Stimulated activated CD4-positive, alpha-beta T cell treated with anti-CD3 and anti-CD28 coated beads, TNF-alpha, amount 100 ng/mL, for 24 hours (primary cell): ENCODE measurements at places on chromosomes 11 and 22.

DNA sequence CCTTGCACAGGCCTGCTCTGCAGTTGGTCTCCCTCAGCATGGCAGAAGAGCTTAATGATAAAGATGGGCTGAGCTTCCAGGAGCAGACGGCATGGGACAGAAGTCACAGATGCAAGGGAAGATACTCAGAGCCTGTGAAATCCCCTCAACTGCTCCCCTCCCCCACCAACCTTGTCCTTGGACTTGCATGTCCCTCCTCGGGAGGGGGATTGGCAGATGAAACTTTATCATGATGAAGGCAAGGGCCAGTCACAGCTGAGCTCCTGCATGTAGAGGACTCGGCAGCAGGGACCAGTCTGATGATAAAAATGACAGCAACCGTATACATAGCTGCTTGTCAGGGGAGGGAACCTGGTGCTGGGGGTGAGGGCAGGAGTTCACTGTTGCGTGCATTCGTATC is 6.8 kb upstream of the SLC22A8 start:
- no peak for DNase-seq

DNA sequence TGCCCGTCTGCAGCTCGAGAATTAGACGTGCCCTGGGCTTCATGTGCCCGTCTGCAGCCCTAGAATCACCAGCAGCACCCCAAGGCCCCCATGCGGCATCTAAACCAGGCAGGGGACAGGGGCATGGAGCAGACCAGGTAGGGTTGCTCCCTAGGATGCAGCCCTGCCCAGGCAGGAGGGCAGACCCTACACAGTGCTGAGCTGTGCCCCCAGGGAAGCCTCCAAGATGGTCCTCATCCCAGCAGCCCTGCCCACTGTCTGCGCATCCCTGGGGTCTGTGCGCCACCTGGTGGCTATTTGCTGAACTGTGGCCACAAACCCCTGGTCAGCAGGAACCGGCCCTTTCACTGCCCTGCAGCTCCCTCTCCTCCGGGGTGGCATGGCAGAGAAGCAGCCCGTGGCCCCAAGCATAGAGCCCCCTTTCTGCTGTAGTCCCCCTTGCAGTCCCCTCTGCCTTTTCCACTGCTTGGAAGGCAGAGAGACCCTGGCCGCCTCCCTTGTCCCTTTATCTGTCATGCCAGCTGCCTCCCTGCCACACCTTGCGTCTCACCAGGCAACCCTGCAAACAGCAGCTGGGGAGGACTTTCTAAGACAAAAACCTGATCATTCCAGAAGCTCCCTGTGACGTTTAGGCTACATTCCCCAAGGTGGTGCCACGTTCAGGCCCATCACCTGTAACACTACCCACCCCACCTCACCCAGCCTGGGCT is 86.6 kb downstream of the KCNQ1 start:
- DNase-seq = peak; percentile 52

GRCh38 chr22:17412232-17412631 is 43.0 kb downstream of the CECR2 start:
- no peak for DNase-seq

DNA sequence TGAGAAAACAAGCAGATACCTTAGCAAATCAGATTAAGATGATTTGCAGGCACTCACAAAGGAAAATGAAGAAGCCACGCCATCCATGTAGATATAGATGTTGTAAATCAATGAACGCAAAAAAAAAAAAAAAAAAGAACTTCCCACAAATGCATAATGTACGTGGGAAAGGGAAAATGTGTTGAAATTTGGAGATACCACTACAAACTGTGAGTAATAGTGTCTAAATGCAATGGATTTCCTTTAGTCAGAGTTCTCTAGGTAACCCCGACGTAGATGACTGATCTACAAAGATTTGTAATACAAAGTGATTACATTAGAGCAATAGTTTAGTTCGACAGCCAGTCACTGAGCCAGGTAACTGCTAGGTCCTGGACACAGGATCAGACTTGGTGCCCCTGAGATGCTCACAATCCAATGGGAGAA is 783 bp upstream of the ANKRD54 start:
- DNase-seq = no peak

- no peak for DNase-seq
Measured at GRCh38 chr22:24865508-24865907, 59.5 kb downstream of the SGSM1 start.

GRCh38 chr22:29000641-29001040 is 61.0 kb downstream of the C22orf31 start:
- no peak for DNase-seq

- no peak for DNase-seq
Measured at GRCh38 chr11:6455070-6455469, 14.3 kb upstream of the HPX start.

DNA sequence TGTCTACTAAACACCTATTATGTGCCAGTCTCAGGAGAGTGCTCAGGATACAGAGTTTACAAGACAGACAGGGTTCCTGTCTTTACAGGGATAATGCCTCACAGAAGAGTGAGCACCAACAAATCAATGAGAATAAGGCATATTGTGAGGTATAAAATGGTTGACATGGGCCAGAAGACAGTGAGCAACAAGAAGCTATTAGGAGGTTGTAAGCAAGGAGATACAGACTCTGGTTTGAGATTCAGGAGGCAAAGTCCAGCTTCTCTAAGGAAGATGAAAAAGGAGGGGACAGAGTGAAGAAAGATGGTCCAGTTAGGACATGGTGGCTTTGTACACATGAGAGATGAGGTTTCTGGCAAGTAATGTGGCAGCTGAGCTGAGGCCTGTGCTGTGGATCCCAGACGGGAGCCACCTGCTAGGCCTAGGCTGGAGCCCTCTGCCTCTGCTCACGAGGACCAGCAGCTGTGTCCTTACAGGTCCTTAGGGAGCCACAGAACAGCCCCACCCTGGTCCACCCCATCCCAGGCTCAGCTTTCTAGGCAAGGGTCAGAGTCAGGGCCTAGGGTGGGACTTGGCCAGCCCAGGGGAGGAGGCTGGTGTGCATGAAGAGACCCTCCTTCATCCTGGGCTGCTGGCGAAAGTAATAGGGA is 110.5 kb downstream of the ZNF280B start:
- no peak for DNase-seq

- DNase-seq = no peak
Measured at GRCh38 chr11:70578371-70578770, 180.0 kb downstream of the CTTN start.

DNA sequence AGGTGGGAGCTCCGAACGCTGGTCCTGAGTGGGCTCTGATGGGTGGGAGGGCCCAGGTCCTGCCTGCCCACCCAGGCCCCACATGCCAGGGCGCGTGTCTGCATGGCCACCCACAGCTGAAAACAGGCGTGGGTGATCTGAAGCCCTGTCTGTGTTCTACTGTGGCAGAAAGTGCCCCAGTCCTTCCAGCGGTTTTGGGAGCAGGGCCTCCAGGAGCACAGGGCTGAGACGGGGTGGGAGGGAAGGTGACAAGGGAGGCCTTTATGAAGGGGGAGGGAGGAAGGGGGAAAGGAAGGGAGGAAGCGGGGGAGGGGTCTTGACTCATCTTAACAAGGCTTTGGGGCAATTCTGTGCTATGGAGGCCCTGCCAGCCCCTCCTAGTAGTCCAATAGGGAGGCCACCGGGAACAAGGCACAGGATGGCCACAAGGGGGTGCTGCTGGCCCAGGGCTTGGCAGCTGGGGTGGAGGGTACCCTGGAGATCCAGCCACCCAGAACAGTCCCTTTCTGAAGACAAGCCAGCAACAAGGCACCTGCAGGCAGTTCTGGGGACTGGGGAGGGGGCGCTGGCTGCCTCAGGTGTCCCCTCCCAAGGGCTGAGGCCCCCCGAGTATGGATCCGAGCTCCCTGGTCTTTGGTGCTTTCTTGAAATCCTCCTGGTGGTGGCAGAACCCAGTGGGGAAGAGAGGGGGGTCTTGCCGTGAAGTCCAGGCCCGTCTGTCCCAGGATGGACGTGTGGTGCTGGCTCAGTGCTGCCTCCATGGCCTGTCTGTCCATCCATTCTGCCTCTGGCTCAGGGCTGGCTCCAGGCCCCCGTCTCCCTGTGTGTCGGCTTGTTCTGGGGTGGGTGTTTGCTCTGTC is 6.3 kb upstream of the FADS3 start:
- DNase-seq = peak; percentile 75

GRCh38 chr11:44993971-44994704 is 43.5 kb upstream of the TP53I11 start:
- no peak for DNase-seq

DNA sequence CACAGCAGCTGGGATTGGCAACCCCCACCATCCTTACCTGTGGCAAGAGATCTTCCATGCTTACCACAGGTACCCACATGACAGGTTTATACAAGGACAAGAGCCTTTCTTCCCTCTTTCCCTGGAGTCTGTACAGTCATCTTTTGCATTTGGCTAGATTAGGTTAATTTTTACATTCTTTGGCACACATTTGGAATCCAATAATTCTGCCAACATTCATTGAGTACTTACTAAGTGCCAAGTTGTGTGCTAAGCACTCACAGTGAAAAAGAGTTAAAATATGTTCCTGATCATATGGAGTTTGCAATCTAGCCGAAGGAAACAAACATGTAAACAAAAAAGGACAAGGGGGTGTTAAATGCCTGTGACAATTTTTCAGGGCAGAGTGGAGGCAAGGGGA is 50.0 kb upstream of the OPCML start:
- DNase-seq = no peak

DNA sequence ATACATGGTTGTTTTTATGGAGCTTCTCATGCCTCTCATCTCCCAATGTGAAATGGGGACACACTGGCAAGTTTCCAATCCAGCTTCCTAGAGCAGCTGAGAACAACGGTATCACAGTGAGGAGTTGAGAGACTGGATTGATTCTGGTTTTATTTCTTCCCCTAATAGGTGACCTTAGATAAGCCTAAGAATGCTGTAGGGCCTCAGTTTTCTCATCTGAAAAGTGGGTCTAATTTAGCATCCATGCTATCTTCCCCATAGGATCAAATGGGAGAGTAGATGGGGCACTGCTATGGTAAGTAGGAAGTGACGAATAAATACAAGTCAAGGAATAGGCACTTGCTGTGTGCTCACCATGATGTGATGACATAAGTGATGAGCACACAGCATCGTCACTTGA is 61.1 kb upstream of the PHOX2A start:
- no peak for DNase-seq

- DNase-seq = no peak
Measured at GRCh38 chr11:22753416-22753815, 76.2 kb downstream of the SVIP start.

DNA sequence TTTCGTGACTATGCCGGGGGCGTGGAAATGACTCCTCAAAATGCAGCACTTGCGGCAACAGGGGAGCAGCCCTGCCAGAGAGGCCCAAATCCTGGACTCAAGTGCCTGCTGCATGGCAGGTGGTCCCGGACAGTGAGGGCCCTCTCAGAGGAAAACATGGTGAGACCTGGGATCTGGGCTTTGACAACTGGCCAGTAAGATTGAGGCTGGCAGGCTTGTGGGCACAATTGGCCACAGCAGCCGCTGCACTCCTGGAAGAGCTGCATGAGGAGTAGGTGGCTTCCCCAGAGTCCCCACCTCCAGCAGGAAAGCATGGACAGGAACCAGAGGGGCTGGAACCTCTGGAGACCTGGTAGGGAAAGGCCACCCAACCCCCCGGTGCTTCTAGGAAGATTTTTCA is 13.4 kb downstream of the LINC01488 start:
- no peak for DNase-seq

DNA sequence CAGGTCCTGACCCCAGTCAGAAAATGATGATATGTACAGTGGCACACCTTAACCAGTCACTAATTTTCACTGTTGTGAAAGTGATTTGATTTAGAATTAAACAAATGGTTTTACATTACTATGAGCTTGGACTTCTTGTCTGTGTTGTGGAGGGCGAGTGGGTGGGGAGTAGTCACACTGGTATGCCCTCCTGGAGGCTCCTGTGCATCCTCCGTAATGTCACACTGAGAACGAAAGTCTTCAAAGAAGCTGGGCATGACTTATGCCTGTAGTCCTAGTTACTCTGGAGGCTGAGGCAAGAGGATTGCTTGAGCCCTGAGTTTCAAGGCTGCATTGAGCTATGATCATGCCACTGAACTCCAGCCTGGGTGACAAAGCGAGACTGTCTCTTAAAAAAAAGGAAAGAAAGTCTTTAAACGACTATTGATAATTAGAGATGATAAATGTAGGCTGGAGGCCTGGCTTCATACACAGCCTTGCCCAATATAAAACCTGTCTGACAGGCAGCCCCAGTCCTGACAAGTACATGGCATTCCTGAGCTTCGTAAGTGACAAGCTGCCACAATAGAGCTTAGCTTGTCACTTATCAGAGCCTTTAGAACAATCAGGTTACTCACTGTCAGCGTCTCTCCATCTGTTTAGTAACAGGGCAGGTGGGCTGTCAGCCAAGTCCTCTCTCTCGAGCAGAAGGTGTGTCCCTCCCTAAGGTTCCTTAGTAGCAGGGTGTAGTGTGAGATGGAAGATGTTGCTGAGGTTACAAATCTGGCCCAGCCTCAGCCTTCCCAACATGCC is 5.0 kb upstream of the LIMK2 start:
- DNase-seq = no peak

- no peak for DNase-seq
Measured at GRCh38 chr22:42315392-42315756, 44.9 kb upstream of the TCF20 start.

GRCh38 chr11:78192223-78192719 is 3.6 kb downstream of the USP35 start:
- no peak for DNase-seq

DNA sequence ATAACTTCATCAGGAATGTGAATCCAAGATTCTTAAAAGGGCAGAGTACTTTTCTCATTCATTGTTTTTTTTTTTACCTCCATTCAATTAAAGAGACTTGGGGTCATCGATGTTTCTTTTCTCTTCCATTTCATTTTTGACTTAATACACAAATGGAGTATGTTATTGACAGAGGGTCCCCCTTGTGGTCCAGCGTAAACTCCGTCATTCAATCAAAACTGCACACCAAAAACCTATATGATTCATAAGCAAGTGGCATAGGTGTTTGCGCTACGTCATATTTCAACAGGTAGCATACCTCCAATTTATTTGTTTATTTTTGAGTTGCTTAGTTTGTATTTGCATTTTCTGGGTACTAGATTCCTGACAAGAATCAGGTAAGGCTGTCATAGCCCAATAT is 12.7 kb upstream of the FOLH1 start:
- no peak for DNase-seq
